ENCODE measurements at places on chromosomes 5 and 9.

DNA sequence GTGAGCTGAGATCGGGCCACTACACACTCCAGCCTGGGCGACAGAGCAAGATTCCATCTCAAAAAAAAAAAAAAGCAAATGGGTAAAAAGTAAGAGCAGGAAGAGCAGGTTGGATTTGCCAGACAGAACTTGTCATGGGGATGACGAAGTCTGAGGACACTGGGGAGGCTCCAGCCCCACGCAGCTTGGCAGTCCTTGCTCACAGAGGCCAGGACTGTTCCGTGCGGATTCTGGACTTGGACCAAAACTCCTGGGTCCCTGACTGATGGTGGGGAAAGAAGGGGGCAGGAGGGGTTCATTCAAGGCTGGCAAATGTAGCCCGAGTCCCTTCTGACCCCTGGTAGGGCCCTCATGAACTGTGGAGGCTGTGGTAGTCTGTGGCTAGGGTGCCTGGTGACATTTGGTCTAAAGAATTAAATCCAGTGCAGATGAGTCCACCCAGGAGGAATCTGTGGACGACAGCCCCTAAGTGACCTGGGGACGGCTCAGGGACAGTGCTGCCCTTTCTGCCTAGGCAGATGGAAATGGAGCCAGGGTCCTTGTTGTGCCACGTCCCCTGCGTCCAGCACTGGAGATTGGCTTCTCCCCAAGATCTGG is 3.1 kb downstream of the FGD3 start:
- no peak for DNase-seq

- DNase-seq: no peak
Observed at GRCh38 chr9:94740145-94740840, 13.8 kb downstream of the AOPEP start.

DNA sequence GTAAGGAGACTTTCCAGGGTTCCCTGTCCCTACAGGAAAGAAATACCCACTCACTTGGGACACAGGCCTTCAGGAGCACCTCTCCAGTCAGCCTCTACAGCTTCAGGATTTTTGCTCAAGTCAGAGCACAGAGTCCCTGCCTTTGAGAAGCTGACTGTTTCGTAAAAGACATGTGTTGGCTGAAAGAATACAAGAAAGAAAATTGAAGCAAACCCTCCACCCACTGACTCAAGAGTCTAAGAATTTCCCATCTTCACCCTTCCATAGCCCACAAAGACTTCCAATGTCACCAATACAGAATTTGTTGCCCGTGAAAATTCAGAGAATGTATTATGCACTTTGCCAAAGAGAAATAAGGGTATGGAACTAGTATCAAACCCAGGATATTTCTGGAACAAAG is 53.0 kb upstream of the ZNF622 start:
- DNase-seq: no peak

DNA sequence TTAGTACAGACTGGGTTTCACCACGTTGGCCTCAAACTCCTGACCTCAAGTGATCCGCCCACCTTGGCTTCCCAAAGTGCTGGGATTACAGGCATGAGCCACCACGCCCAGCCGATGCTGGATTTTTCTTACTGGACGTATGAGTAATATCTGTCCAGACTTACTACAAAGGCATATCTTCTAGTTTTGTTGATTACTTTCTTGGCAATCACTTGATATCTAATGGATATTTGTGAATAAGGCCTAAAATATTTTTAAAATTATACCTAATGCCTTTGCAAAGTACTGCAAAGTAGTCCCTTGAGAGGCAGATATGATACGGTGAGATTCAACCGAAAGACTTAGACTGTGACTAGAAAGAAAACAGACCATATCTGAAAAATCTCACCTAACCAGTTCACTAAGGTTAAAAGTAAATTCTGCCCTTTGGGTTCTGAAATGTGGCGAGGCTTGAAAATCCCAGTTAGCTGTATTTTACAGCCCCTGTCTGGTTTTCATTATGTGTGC is 152.1 kb downstream of the GNAQ start:
- DNase-seq: no peak

DNA sequence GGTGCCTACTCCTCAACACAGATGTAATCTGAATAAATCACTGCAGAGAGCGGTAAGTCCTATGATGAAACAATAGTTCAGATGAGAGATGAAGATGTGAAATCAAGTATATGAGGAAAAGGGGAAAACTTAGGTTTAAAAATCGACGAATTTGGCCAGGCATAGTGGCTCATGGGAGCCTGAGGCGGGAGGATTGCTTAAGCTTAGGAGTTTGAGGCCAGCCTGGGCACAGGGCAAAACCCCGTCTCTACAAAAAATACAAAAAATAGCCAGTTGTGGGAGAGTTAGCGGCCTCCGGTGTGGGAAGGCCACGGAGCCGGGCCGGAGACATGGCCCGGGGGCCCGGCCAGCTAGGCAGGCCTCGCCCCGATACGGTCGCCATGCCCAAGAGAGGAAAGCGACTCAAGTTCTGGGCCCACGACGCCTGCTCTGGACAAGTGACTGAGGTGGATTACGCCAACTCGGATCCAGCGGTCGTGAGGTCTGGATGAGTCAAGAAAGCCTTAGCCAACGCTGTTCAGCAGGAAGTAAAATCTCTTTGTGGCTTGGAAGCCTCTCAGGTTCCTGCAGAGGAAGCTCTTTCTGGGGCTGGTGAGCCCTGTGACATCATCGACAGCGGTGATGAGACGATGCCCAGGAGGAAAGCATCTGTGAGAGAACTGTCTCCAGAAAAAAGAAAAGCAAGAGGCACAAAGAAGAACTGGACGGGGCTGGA is 62.8 kb upstream of the SUB1 start:
- DNase-seq: no peak

- DNase-seq: no peak
Observed at GRCh38 chr5:19519448-19519847, 468.6 kb downstream of the CDH18 start.

All from brain pericyte (primary cell).